Left renal pelvis (tissue), 4 donors: ENCODE measurements at places on chromosomes 6 and 20. TPM values are rescaled to one million over a fixed set of nuclear protein-coding genes. Genes with fewer than 3 reads are reported as not detected.

GRCh38 chr6:41589223-41589622 lies 43.0 kb downstream of the FOXP4 start:
- no peak for DNase-seq

DNA sequence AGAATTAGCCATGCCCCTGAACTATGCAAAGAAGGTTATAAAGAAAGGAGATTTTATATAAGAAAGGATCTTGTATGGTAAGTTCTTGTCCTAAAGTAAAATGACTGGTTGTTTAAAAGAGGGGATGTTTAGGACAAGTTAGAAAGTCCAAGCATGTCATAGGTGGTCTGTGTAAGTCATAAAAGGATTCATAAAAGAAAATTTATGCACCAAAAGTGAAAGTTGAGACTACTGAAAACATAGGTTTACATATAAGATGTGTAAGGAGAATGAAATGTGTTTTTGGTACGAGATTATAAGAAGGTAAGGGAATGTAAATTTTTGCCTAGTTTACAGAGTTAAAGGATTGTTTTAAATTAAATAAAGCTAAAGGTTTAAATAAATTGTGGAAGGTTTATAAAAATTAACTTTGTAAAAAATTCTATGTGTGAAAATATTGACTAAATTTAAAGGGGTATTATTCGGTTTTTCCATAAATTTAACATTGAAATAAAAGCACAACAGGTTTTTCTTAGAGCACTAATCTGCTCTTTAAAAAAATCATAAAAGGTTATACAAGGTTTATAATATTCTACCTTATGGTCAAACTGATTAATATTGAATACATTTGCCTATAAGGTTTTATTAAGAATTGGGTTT lies 93.6 kb upstream of the UST start:
- no peak for DNase-seq

BCAS1 gene
- 2.9 TPM for polyA plus RNA-seq

GRCh38 chr6:124961777-124962638 lies at the start of gene RNF217:
Gene RNF217, plus strand, starts transcription at chr6:124962437. Its CDS starts 108 bp downstream, at chr6:124962545.
- DNase-seq, result peak; percentile 47

DNA sequence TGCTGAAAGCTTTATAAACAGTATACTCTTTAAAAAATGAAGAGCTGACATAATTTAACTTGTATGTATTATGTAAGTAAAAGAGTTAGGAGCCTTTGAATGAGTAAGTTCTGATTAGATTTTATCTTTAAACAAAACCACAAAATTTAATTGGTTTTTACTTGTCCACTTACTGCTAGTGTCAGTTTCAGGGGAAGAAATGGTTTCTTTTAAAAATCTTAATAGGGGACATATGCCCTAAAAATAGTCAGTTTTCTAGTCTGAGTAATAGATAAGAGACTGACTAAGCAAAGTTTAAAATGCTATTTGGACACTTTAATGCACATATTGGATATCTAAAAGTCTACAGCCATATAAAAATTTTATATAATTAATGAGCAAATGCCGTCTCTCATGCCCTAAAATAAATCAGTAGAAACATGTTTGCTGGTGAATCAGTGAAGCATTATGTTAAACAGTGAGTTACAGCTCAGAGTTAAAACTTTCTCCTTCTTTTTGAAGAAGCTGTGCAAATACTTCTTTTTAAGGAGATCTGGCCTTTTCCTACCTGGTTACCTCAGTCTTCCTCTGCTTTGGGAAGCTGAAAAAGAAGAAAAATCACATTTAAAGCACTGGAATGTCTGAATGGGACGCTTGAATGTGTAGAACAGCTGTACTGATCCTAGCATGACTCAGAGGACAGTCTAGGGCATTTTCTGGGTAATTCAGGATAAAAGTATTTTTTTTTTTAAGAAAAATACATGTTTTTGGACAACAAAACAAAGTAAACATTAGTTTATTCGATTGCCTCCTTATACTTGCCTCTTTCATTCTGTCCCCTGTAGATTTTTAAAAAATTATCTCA lies 55.3 kb downstream of the CDH26 start:
- no peak for DNase-seq

GRCh38 chr6:49556429-49556837 lies 6.0 kb downstream of the C6orf141 start:
- DNase-seq, result no peak

GRCh38 chr20:10329387-10330005 lies 104.5 kb downstream of the MKKS start:
- no peak for DNase-seq

DNA sequence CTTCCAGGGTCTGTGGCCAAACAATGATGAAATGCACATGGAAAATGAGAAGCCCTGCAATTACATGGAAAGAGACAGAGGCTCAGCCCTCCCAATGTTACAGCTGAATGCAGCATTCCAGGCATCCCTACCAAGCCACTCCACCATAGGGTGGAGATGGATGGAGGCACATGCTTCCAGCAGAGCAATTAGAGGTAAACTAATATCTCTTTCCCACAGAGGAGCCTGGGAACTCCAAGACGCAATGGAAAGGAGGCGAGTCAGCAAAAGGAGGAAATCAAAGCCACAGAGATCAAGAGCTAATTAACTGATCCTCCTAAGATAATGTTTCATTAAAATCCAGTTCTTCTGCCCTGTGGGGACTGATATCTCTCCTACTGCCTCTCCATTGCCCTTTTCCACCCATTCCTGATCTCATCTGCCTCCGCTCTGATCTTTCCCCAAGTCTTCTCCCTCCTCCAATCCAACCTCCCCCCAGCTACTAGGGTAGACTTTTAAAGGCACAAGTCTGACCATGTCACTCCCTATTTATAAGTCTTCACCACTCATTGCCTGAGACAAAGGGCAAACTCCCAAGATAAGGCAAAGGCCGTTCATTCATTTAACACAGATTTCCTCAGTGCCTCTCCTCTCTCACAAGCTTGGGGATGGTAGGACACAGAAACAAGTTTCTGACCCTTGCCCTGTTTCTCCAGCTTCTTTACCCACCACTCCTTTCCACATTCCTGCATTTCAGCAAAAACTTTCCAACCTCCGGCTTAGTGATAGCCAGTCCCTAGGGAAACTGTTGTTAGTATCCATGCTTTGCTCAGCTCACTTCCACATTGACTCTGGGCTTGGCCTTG lies 14.3 kb upstream of the KCNB1 start:
- no peak for DNase-seq

PPP1R3G gene
- polyA plus RNA-seq, result 2.4 TPM

KIF25 gene
- polyA plus RNA-seq, result 0.87 TPM

KCNK5 gene
- polyA plus RNA-seq, result 8.5 TPM

- DNase-seq, result no peak
These were observed 28.6 kb upstream of the SAMD5 start for GRCh38 chr6:147479857-147480256.

GRCh38 chr6:7129784-7130569 lies 22.2 kb downstream of the RREB1 start:
- no peak for DNase-seq

GRCh38 chr20:16145919-16146318 lies 427.3 kb downstream of the KIF16B start:
- DNase-seq, result no peak

DNA sequence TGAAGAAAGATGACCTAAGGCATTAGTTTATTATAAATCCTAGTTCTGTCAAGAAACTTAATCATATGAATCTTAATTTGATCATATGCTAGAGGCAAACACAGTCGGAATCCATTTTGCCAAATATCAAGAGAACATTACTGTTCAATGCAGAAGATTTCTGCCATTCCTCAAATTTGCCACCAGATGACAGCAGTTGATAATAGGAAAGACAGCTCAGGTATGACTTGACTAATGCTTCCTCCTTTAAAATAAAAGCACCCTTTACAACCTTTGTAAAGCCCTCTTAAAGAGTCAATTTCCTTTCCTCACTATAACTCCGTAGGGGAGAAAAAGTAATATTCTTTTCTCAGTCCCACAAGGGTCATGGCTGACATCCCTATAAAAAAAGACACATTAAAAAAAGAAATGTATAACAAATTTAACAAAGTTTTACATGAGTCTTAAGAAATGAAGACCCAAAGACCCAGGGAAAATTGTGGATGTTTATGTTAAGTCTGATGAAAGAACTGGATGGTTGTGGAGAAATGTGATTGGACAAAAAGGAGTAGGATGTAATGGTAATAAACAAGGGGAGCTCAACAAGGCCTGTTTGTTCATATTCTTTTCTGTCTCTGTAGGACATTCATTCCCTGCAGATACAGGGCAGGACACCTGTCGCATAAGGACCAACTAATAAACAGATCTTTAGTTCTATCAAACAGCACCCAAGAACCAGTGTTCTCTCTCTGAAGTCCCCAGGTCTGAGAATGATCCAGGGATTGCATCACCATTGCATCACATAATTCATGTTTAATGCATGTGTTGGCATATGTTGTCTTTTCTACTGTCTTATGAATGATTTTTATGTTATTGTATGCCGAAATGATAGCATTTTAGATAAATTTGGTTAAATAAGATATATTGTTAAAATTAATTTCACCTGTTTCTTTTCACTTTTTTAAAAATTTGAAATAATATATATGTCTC lies 23.0 kb upstream of the IL17A start:
- DNase-seq, result no peak

MYBL2 gene
- 19.2 TPM for polyA plus RNA-seq

GRCh38 chr20:40630099-40630498 lies 58.9 kb downstream of the MAFB start:
- no peak for DNase-seq

DNA sequence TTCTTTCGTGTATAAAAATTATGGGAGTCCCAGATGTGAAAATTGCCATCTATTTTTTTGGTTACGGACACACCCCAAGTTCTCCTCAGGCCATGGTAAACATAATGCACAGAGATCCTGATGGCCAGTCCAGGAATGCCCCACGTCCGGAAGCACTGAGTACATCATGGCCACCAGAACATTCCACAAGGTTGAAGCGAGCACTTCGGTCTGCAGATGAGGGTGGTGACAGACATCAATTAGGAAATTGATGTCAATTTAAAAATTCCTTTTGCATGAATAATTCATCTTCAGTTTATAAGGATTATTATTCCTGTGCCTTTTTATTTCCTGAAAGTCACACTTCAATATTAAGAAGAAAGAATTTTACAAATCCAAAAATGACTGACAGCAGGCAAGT lies 13.2 kb upstream of the EXOC2 start:
- DNase-seq, result no peak

PACRG gene
- polyA plus RNA-seq, result 22.3 TPM

OR12D1 gene
- polyA plus RNA-seq, result not detected

DNA sequence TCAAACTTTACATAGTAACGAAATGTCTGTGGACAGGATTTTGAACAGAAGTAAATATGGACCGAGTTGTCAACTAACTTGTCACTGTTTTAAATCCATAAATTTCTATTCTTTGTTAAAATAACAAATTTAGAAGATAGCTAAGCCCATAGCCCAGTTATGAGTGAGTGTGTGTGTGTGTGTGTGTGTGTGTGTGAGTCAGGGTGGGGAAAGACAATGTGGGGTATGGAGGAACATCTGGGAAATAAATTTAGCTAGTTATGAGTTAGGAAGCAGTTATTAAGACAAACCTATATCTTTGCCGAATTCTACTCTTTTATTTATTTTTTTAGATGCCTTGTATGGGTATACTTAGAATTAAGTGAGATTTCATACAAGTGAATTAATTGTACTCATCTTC lies 9.0 kb downstream of the TPBG start:
- DNase-seq, result no peak

DNA sequence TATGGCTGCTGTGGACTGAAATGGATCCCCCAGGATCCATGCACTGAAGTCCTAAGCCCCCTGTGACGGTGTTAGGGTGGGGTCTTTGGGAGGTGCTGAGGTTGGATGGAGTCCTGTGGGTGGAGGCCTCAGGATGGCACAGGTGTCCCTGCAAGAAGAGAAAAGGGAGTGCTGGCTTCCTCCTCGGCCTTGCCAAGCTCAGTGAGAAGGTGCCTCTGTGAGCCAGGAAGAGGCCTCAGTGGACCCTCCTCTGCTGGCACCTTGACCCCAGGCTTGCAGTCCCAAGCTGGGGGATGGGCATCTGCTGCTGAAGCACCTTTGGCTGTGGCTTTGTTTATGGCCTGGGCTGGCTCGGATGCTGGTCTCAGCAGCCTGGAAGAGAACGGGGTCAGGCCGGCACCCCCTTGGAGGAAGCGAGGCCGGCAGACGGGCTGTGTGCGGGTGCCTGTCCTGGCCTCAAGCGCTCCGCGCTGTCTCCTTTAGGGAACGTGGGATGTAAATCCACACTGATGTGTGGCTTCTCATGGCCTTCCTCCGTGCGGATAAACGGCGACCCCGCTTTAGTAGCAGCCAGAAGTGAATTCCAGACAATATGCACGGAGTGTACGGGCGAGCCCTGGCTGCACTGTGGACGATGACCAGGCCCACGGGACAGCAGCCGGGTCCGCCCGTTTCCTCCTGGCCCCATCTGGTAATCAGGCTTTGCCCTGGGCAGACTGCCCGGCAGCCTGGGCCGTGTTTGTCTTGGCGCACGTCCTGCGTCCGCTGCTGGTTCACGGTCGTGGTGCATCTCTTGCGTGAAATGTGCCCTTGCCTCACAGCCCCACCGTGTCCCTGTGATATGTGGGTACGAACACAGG lies 182.6 kb downstream of the ERMARD start:
- DNase-seq, result no peak

TP53INP2 gene
- polyA plus RNA-seq, result 10.5 TPM

- no peak for DNase-seq
These were observed 534.1 kb downstream of the MMUT start for GRCh38 chr6:48928937-48929336.

DNA sequence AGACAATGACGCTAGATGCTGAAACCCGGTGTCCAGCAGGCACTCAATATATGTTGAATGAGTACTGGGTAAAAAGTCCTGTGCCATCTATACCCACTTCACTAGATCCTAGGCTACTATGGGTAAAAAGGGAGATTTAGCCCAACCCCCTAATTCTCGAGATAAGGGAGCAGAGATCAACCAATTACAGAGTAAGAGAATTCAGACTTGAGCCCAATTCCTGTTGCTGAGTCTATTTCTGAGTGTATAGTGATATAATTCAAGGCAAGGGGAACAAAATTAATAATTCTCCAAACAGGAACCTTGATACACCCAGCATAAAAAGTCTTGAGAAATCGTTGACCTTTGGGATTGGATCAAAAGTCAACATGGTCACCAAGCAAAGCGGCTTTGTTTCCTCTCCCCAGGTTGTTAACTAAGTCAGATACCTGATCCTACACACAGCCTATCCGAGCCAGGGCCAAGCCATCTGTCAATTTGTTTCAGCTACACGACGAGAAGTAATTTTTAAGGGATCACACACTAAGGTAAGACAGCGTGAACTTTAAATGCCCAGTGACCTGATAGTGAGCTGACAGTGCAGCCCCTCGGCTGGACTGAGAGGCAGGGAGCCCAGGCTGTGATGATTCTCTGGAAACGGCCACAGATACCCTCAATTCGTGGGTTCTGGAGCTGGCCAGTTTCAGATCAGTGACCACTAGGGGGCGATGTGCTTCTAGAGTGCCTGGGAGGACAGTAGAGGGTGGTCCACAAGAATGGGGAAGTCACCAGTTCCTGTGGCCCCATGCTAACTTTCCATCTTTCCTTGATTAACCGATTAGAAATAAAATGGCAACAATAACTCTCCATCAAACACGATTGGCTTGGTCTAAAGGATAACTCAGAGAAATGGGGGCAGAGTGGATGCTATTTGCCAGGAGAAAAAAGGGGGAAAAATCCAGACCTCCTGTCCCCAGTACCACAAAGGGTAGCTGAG lies 46.2 kb downstream of the SLC22A23 start:
- no peak for DNase-seq
